ENCODE measurements at places on chromosomes 12 and 14.

GRCh38 chr12:130878193-130879185 is 6.6 kb downstream of the RAN start:
- DNase-seq, result no peak

- DNase-seq, result no peak
Observed at GRCh38 chr14:71208702-71209357, 301.6 kb downstream of the PCNX1 start.

- no peak for DNase-seq
Observed at GRCh38 chr14:104506461-104507253, 72.9 kb upstream of the C14orf180 start.

DNA sequence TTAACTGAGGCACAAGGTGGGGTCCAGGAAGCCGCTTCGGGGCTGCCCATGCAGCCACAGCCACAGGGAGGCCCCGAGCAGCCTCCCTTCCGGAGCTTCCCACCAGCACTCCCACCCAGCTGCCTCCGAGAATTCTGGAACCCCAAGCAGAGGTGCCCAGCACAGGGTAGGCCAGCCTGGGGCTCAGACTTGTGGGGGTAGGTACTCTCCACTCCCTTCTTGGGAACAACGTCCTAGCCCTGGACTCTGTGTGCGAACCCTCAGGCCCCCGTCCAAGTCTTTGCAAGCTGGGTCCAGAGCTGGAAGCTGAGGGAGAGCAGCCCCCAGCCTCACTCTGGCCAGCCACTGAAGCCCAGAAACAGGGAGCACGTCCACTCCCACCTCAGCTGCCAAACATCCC is 16.1 kb downstream of the ITPK1 start:
- no peak for DNase-seq

DNA sequence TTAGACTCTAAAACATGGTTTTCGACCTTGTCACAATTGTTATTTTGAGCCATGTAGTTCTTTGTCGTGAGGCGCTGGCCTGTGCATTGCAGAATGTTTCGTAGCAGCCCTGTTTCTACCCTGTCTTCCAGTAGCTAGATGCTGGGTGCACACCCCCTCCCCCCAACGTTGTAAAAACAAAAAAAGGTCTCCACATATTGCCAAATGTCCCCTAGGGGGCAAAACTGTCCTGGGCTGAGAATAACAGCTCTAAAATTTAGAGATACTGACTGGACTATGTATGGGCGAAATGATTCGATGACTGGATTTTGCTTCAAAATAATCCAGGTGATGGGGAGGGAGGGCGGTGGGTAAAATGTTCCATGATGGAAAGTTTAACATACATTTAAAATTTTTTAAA is 126.1 kb upstream of the FUT8 start:
- DNase-seq, result peak; percentile 43

GRCh38 chr12:95700316-95700785 is 90.2 kb downstream of the NTN4 start:
- DNase-seq, result peak; percentile 89

GRCh38 chr12:132451172-132451835 is 38.6 kb upstream of the FBRSL1 start:
- DNase-seq, result no peak

DNA sequence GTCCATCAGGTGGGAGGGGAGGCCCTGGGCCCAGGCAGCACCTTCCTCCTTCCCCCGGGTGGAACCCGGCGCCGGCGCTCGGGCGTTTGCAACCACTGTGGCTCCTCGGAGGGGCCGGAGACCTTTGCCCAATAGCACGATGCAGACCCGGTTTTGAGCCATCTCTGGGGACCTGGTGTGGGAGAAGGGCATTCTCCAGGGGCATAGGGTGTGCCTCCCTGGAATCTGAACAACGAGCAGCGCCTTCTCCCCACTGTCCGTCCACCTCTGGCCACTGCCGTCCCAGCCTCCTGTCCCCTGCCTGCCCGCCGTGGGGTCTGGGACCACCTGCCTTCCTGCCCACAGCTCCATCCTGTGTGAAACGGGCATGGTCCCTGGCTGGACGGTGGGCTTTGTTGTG is 12.5 kb downstream of the ZFYVE21 start:
- DNase-seq, result no peak

Data from MM.1S (cell line).